ENCODE measurements at places on chromosomes 12 and 14.

DNA sequence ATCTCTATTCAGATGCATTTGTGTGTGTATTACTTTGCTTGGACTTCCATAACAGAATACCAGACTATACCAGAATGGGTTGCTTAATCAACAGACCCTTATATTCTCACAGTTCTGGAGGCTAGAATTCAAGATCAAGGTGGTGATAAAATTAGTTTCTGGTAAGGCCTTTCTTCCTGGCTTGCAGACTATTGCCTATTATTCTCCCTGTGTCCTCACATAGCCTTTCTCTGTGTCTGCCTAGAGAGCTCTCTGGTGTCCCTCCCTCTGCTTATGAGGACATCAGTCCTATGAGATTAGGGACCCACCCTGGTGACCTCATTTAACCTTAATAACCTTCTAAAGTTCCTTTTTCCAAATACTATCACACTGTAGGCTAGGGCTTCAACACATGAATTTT, 106.0 kb downstream of the FAR2 start:
- no peak for DNase-seq

- no peak for DNase-seq
Measured at GRCh38 chr12:31578632-31579031, 12.3 kb downstream of the DENND5B start.

DNA sequence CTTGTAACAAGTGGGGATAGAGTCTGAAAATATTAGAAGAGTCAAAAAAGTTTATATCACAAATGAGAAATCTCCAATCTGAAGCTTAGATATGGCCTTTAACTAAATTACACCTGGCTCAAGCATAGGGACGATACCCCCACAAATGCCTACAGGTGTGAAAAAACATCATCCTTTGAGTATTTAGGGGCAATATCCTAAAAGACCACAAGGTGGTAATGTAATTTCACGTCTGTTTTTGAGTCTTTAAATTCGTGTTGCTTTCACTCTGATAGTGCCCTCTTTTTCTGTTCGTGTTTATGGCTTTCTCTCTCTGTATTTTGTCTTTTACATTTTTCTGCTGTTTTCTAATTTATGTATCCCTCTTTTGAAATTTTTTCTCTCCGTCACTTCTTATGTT, 84.3 kb downstream of the ETNK1 start:
- DNase-seq = no peak

- no peak for DNase-seq
Measured at GRCh38 chr12:8093291-8093690, 11.2 kb downstream of the NECAP1 start.

- DNase-seq = no peak
Measured at GRCh38 chr14:56888274-56888673, 78.0 kb upstream of the OTX2 start.

- DNase-seq = no peak
Measured at GRCh38 chr12:92721130-92721529, 18.3 kb downstream of the PLEKHG7 start.

DNA sequence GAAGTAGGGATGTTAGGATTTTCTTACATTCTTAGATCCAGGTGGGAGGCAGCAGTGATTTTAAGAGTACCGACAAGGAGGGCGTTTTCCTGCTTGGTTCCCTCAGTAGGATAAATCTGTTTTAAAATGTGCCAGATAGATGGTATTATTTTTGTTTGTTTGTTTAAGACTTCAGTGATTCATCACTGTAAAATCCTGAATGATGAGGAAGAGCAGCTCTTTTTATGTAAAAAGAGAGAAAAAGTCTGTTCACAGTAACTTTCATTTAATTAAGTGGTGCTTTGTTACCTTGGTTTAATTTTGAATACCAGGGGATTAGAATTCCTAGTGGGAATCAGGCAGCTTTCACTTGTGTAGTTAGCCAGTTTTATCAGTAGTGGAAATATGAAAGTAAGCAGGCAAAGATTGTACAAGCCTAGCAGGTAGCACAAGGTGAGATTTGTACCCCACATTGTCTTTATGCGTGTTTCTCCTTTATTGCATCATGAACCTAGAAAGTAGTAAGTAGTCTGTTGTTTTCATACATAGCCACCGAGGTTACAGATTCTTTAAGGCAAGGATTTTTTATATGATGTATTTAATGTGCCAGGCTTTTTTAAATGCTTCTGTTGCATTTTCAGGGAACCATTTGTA, 349.6 kb downstream of the CCDC91 start:
- DNase-seq = no peak

GRCh38 chr12:27343255-27344000, 10.8 kb downstream of the BMAL2 start:
- no peak for DNase-seq

DNA sequence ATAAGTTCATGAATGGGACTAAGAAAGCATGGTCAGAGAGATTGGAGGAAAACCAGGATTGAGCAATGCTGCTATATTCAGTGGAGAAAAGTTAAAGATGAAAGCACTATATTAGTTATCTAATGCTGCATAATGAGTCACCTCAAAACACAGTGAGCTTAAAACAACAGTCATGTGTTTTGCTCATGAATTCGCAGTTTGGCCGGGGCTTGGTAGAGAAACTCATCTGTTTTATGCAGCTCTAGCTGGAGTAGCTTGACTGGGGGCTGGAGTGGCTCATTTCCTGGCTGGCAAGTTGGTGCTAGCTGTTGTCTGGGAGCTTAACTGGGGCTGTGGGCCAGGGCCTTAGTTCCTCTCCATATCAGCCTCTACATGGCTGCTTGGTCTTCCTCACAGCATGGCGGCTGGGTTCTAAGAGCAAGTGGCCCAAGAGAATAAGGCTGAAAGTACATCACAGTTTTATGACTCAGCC, 90.1 kb downstream of the ADCK1 start:
- DNase-seq = no peak

- peak; percentile 42 for DNase-seq
Measured at GRCh38 chr12:39441963-39442830, 723 bp downstream of the KIF21A start.

DNA sequence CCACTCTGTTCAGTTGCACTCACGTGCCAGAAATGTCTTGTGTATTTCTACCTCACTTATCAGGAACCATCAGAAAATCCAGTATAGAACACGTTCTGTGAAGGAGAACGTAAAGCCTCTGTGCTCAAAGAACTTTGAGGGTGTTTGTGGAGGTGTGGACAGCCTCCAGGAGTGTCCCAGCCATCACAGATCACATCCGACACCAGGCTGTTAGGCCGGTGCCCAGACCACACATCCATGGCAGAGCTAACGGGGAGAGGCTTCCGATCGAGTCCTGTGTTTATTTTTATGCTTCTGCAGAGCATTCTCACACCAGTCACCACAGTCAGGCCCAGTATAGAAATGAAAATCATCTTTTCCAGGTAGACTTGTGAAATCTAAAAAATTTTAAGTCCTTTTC, 53.6 kb downstream of the TPCN1 start:
- no peak for DNase-seq

DNA sequence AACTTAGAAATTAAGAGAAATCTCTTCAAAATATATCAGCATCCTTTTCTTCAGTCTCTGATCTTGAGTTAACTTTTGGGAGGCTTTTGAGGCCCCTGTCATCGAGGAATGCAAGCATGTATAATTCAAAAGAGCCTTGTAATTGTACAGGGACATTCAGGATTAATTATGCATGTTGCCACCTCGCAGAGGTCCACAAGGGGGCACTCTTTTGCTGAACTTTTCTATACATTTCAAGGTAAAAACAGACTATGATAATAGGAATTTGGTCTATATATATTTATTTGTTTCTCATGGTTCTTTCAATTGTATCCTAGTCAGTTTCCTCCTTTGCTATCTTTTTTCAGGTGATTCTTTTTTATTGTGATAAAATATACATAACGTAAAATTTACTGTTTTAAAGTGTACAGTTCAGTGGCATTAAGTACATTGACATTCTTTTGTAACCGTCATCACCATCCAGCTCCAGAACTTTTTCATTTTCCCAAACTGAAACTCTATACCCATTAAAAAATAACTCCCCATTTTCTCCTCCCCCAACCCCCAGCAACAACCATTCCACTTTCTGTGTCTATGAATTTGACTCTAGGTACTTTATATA, 47.0 kb upstream of the SLC2A13 start:
- peak; percentile 21 for DNase-seq

GRCh38 chr12:132476038-132476414, 13.9 kb upstream of the FBRSL1 start:
- DNase-seq = no peak

DNA sequence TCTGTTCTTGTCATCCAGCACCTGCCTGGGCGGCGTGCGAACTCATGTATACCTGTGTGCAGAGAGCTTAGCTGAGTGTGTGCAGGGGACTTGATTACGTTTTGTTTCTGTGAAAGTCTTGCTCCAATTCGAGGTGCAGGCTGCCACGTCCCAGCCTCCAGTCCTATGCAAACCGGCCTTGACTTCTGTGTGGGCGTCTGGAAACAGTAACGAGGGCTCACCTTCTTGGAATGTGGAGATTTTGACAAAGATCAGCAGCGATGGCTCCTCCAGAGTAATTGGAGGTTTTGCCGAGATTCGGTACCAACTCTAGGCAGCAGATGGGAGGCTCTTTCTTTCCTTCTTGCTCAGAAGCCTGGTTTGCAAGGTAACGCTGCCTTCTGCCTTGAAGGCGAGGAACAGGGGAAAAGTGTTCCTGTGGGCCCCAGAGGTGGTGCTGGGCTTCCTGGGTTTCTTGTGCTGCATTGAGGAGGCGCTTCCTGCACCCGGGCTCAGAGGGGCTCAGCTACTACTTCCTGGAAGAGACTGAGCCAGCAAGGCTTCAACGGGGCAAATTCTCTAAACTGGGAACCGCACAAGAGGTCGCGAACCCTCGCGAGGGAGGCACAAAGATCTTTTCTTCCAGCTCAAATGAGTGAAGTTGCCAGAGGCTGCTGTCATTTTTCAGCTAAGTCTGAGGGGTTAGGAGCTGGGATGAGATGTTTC, 249.0 kb downstream of the AACS start:
- DNase-seq = no peak

- DNase-seq = no peak
Measured at GRCh38 chr14:69710378-69710777, 56.6 kb upstream of the SRSF5 start.

DNA sequence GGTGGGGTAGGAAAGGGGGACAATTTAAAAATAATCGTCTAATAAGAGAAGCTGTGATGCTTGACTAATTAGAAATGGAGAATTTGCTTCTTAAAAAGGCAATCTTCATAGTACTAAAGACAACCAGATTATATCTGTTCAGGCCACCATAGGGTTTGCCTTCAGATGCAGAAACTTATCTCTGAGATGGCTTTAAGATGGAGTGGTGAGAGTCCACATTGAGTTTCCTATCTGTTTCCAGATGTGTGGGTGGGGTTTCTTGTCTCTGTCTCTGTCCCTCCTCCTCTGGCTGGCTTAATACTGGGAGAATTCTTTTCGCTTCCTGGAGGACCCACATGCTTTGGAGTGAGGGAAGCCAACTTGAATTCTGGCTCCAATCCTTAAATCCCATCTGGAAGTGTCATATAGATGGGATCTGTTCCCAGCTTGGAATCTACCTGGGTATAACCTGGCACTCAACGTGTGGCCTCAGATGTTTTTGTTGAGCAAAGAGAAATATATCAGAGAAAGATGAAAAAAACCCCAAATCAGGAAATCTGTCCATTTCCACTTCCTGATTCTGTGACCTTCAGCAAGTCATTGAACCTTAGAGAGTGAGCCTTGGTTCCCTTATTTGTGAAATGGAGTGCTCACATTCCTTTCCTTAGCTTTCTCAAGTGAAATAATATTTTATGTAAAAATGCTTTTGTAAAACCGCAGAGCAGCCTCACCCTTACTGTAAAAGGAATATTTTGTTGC, 66.4 kb downstream of the CHST11 start:
- DNase-seq = no peak

DNA sequence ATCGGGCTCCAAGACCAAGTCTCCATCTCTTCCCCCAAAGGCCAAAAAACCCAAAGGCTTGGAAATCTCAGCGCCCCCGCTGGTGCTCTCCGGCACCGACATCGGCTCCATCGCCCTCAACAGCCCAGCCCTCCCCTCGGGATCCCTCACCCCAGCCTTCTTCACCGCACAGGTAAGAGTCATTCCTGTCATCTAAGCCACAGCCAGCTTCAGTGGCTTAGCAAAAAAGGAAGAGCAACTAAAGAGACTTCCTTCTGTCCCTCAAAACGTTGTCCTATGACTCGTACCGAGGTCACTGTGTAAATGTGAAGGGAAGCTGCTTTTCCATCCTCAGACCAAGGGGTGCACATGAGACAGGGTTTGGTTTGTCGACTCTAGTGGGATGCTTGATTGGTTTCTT, 53.4 kb downstream of the ELK3 start:
- no peak for DNase-seq

GRCh38 chr12:69383074-69383473, 23.5 kb downstream of the YEATS4 start:
- DNase-seq = no peak

DNA sequence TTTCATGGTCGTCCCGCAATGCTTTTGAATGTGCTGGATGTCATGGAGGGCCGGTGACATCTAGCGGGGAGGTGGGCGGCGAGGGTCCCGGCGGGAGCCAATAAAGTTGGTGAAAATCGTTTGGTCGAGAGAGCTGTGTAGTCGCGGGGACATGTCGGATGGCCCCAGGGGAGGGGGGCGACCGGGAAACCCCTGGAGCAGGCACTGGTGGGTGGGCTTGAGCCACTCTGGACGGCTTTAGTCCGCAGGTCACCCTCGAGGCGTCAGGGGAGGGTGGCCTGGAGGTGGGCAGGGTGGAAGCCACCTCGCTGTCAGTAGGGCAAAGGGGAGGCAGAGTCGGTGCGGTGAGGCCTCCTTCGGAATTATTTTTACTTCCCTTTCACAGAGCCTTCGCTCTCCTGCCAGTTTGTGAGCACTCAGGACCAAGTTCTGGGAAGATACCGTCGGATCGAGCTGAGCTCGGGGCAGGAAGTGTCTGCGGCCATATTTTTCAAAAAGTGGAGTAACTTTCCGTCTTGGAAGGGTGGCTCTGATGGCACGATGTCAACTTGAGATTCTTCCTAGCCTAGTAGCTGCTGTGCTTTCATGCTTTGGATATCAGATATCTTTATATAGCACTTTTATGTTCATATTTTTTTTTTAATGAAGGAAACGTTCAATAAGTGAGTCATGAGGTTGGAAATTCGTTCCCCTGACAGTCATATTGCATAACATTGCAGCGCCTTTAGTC, 28.2 kb downstream of the WBP11 start:
- DNase-seq = peak; percentile 46

GRCh38 chr12:103665971-103666370, 78.9 kb downstream of the STAB2 start:
- no peak for DNase-seq

GRCh38 chr12:129753586-129753985, 150.2 kb downstream of the TMEM132D start:
- DNase-seq = no peak

DNA sequence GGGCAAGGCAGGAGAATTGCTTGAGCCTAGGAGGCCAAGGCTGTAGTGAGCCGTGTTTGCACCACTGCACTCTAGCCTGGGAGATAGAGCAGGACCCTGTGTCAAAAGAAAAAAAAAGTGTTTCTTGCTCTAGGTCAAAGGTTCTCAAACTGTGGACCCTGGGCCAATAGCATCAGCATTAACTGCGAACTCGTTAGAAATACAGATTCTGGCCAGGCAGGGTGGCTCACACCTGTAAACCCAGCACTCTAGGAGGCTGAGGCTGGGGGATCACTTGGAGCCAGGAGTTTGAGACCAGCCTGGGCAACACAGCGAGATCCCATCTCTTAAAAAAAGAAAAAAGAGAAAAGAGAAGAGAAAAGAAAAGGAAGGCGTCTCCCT, 858 bp downstream of the RILPL2 start:
- DNase-seq = no peak
